Stimulated activated naive CD4-positive, alpha-beta T cell (primary cell): ENCODE measurements at places on chromosomes 2 and 18.

DNA sequence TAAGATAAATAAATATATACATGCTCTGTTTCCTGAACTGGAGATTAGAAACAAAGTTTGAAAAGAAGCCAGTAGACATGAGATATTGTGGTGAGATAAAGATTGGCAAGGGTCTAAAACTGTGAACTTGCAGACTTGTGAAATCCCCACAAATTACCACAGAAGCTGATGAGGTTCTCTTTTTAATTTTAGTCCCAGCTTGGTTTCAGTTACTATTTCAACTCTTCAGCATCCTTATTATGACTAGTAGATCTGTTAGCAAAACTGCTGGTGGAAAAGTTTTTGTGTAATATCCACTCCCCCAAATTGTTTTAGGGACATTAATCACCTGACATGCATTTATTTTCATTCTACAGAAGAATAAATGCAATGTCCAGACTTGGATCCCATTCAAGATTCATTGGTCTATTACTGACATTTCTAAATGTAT lies 20.8 kb downstream of the RASGRP3 start:
- no peak for DNase-seq

- DNase-seq, result no peak
Measured at GRCh38 chr2:172200495-172201085, 97.9 kb upstream of the DLX2 start.

DNA sequence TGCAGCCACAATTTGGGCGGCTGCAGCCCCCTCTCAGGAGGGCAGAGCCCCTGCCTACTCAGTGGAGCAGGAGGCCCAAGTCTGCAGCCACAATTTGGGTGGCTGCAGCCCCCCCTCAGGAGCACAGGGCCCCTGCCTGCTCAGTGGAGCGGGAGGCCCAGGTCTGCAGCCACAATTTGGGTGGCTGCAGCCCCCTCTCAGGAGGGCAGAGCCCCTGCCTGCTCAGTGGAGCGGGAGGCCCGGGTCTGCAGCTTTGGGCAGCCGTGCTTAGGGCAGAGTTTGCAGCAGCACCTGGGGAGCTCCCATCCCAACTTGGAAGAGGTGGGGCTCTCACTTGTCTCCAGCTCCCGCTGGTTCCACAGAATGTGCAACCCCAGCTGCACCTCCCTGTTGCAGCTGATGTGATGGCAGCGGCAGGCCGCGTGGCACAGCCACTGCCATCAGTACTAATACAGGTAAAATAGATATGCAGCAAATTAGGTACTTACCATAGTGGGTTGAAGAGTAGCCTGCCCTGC lies 99.4 kb downstream of the TWIST2 start:
- DNase-seq, result no peak

DNA sequence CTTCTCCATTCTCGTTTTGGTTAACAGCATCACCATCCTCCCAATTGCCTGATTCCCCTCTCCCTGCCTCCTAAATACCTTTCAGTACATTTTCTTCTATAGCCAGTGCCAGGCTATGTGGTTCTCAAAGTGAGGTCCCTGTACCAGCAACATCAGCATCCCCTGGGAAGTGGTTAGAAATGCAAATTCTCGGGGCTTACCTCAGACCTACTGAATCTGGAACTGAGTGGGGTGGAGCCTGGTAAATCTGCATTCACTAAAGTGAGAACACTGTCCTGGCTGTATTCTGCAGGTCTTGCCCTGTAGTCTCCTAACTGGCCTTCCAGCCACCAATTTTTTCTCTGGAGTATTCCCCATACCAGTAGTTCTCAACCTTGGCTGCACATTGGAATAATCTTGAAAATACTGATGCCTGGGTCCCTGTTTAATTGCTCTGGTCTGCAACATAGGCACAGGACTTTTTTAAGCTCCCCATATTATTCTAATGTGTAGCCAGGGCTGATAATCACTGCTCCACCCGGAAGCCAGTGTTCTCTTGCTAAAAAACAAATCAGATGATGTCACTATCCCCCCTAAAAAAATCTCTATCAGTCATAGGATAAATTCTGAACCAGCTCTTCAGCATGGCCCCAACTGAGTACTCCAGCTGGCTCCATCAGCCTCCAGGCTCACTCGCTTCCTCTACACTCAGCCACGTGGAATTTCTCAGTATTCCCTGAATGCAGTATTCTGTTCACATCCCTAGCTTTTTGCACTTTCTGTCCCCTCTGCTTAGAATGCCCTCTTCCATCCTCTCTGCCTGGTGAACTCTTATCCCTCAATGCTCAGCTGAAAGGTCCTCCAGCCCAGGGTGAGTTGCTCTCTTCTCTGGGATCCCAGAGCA lies 98.4 kb downstream of the CDK15 start:
- no peak for DNase-seq

DNA sequence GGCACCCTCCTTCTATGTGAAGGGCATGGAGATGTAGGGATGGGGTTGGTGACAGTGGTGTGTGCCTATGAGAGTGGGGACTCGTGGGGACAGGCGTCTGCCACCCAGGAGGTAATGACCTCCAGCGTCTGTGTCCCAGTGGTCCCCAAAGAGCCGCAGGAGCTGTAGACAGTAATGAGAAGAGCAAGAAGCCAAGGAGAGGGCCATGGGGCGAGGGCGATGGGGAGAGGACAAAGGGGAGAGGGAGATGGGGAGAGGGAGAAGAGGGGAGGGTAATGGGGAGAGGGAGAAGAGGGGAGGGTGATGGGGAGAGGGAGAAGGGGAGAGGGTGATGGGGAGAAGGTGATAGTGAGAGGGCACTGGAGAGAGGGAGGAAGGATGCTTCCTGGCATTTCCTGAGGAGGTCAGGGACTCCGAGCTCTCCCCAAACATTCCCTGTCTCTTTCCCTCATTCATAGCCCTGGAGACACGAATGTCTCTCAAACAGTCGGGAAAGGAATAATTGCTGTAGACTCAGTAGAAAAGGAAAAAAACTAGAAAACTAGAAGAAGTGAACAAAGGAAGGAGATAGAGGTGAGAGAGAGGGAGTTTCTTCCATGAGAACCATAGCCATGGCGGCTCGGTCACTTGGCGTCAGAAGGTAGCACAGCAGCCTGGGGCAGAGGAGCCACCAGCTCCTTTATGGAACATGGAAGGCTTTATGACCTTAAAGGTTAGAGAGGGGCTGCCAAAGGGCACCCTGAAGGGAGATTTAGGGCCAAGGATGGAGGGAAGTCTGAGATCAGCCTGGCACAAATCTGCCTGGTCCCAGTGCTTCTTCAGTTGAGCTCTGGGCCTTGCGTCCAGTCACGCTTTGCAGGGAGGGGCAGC lies 39.5 kb downstream of the PSD4 start:
- no peak for DNase-seq

- DNase-seq, result no peak
Measured at GRCh38 chr2:67311536-67311935, 85.6 kb upstream of the ETAA1 start.

DNA sequence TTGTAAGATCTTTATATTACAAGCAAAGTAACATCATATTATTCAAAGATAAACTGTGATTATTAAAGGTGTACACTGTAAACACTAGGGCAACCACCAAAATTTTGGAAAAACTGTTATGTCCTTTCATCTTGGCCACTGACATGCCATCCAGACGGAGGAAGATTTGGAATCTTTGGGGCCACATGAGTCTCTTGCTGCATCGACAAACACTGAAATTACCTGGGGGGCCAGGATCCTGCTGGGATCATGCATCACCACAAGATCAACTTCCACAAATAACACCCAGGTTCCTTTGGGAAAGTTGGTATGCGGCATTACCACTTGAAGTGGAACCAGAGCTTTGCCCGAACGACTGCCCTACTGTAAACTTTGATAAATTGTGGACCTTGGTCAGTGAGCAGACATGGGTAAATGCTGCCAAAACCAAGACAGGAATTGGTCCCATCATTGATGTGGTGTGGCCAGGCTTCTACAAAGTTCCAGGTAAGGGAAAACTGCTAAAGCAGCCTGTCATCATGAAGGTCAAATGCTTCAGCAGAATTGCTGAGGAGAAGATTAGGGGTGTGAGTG lies 110.6 kb upstream of the UXS1 start:
- DNase-seq, result no peak

GRCh38 chr2:176083796-176084261 lies at the start of gene EVX2:
Gene EVX2 (minus strand): TSS chr2:176083962. CDS start chr2:176083776, 186 bp downstream.
- DNase-seq, result no peak

GRCh38 chr18:64131314-64131713 lies 17.6 kb downstream of the LINC00305 start:
- no peak for DNase-seq

GRCh38 chr2:181289698-181290097 lies 167.5 kb upstream of the ITGA4 start:
- no peak for DNase-seq

GRCh38 chr2:219419331-219420197 lies 1.4 kb downstream of the DES start:
- no peak for DNase-seq

GRCh38 chr2:240795916-240796510 lies 24.0 kb downstream of the KIF1A start:
- DNase-seq, result no peak

- DNase-seq, result no peak
Measured at GRCh38 chr2:150370561-150370960, 116.9 kb downstream of the RND3 start.

DNA sequence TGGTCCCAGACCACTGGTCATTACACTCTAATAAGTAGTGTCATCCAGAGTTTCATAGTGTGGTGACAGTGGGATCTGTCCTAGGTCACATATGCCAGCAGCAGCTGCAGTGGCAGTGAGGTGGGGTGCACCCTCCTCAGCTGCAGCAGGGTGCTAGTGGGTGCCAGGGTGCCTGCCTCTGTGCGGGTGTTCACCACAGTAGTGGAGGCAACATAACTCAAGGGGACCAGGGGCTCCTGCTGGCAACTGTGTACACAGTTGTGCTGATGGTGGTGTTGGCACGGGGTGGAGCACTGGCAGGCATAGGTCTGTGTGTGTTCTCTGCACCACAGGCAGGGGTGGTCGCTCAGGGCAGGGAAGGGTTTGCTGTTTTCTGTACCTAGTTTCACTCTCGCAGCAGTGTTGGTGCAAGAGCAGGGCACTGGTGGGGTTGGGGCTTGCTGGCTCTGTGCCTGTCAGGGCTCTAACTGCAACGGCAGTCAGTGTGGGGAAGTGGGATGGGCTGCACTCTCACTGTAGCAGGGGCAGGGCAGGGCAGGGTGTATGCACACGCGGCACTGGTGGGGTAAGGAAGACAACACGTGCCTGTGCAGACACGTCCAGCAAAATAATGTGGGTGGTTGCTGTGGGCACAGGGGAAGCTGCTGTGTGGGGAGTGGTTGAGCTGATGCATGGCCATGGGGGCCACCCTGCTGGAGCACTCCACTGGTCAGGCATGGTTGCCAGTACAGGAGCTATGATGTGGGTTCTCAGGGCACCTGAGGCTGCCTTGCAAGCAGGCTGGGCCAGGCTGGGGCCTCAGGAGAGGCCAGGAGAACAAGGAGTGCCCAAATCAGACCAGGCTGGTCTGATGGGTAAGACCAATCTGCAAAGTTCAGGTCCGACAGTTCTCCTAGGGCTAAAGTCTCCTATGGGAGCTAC lies 226.6 kb downstream of the MEIS1 start:
- DNase-seq, result no peak

DNA sequence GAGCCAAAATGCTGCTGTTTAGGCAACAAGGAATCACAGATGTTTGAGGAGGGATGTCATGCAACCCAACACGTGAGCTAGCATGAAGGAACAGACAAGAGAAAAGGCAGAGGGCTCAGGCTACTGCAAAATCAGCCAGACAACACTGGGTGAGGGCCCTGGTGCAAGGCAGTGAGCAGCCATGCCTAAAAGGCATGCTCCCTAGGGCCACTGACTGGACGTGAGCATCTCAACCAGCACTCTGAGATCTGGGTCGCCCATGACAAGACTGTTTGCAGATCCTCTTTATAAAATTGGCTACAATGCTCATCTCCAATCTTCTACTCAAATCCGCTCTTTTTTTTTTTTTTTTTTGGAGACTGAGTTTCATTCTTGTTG lies 49.1 kb downstream of the KIAA2012 start:
- DNase-seq, result no peak

DNA sequence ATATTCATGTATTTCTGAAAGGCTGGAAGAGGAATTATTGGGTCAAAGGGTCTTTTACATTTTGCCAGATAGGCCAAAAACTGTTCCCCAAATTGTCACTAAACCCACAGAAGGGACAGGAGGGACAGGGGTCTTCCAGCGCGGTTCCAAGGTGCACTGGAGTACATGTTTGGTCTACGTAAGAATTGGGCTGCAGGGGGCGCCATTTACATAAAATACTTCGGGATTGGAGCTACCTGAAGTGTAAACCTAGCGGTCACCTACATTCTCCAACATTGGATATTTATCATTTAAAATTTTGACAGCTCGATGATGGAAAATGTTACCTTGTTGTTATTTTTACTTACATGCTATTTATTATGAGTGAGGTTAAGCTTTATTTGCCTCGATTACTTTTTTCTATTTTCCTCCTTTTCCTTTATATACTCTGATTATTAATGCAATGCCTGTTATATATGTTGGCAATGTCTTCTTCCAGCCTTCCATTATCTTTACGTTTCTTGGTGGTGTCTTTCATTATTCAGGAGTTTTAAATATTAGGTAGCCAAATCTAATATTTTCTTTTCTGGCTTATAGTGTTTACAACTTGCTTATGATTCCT lies 43.0 kb upstream of the RAB6C start:
- DNase-seq, result peak; percentile 18

DNA sequence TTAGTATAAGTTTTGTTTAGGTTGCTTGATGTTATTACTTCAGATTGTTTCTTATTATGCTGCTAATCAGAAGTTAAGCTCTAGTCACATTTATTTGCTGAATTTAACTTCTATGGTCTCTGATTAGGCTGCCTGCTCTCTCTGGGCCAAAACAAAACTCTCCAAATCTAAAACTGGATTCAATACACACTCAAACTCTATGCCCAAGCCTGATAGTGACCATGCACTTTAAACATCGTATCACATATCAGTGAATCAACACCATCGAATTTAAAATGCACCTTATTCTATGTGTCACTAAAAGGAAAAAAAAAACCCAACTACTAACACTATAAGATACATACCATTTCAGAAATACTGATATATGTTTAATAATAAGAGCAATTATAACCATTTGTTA lies 76.9 kb upstream of the FRZB start:
- DNase-seq, result no peak

GRCh38 chr2:120246546-120247300 lies 5.9 kb upstream of the RALB start:
- no peak for DNase-seq

DNA sequence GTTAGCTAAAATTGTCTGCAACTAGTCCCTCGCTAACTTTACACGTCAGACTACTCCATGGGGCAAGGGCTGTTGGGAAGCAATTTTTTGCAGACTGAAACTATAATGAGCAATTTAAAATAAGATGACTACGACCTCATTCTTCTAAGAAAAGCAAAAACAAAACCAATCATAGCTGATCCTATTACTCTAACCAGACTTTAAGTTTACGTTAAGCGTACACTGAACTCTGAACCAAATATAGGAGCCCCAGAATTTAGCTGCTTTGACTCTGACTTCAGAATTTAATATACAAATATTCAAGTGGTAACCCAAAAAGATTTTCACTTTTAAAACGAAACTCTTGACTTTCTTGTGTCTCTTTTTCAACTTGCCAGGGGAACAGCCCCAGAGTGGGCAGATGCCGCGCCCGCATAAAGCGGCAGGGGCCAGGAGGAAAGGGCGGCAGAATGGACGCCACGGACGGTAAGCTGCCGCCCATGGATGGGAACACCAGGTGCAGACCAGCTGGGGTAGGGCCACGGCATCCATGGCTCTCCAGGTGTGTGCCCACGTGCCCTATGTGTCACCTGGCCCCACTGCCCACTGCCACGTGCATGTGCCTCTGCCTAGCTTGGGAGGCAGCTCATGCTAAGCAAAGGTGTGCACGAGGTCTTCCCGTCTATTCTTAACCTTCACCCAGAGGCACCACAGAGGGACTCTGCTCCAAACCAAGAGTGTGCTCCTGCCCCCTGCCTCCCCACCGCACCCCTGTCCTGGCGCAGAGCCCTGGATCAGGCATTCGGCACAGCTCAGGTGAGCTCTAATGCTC lies 217.6 kb downstream of the HDAC4 start:
- no peak for DNase-seq
